Choroid plexus epithelial cell (primary cell): ENCODE measurements at places on chromosomes 1 and 21.

DNA sequence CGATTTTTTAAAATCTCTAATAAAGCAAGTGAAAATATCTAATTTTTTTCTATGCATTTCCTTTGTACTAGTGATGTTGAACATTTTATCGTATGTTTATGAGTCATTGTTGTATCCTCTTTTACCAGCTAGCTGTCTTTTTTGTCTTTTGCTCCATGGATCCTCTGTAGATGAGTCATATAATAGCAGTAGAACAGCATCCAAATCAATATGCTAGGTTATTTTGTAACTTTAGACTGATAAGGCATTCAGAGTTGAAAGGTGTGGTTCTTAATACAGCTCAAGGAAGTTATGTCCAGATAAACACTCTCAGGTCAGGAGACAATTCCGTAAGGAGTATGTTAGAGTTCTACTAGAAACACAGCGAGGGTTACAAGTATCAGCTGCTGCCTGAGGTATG is 31.9 kb downstream of the MAP10 start:
- peak; percentile 34 for DNase-seq

GRCh38 chr1:101728029-101728428 is 268.7 kb downstream of the OLFM3 start:
- DNase-seq = no peak

DNA sequence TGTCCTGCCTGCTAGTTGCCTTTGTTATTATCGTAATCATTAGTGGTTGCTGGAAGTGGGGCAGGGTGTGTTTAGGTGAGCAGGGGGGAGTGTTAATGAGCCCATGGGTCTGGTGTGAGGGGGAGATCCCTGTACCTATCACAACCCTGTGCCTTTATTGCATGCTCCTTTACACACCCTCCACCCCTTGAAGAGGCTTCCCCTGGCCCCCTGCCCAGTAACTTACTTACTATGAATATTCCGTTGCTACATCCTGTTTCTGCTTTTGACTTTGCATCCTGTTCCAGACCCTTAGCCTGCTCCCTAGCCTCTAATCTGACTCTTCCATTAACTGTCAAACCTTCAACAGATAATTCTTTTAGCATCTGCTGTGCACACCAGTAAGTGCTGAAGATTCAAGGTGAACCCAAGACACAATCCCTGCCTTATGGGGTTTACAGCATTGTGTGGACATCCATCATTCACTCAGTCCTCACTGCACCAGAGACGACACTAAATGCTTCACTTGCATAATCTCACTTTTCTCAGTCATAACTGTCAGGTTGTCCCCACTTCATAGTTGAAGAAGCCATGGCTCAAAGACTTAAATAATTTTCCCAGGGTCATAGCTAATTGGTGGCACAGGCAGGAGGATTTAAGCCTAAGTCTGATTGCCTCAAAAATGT is 47.9 kb downstream of the CDC7 start:
- DNase-seq = no peak

GRCh38 chr1:145784409-145784808 is 39.5 kb downstream of the RNF115 start:
- no peak for DNase-seq

- no peak for DNase-seq
These were observed 11.5 kb upstream of the BGLAP start for GRCh38 chr1:156230473-156230837.

DNA sequence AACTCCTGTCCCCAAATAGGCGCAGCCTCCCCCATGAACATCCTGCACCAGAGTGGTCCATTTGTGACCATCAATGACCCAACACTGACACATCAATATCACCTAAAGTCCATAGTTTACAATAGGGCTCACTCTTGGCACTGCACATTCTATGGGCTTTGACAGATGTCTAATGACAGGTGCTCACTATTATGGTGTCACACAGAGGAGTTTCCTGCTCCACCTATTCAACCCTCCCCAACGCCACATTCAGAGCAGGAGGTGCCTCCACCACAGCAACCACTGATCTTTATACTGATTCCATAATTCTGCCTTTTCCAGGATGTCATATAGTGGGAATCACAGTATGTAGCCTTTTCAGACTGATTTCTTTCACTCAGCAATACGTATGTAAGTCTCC is 24.2 kb downstream of the GNG4 start:
- no peak for DNase-seq

GRCh38 chr1:181936269-181936668 is 125.2 kb downstream of the ZNF648 start:
- DNase-seq = no peak

GRCh38 chr1:10864776-10865175 is 68.3 kb upstream of the CASZ1 start:
- no peak for DNase-seq

DNA sequence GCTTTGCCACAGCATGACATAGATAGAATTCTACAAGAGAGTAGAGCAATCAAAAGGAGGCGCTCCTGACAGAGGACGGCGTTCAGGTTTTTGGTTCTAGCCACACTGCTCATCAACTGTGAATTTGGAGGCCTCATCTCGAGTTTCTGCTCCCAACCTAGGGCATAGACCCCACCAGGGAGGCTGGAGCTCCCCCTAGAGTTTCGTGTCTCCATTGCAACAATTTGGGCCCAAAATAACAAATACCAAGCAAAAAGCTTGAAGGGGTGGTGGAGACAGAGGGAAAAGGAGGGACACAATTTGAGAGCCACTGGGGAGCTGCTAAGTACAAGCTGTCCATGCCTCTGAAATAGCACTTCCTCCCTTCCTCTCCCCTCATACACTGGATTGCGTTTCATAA is 297.0 kb downstream of the GPATCH2 start:
- DNase-seq = peak; percentile 21

GRCh38 chr1:116153692-116154031 is 42.5 kb downstream of the MAB21L3 start:
- no peak for DNase-seq

DNA sequence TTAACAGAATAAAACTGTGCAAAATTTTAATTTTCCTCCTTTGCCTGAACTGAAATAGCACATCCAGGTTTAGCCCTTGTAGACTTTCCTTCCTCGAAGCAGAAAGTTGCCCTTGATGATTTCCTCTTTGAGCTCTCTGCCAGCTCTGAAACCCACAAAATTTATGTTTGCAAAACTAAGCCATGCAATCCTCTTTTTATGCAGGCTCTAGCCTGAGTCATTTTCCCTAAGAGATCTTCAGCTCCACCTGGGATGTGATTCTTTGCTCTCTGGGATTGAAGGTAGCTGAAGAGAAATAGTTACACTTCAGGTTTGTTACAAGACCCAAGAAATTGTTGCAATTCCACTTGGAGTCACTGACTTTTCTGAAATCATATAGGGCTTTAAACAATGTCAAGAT is 1.4 kb upstream of the F3 start:
- DNase-seq = no peak

- no peak for DNase-seq
These were observed 316 bp downstream of the AP4B1 start for GRCh38 chr1:113904293-113904673.

DNA sequence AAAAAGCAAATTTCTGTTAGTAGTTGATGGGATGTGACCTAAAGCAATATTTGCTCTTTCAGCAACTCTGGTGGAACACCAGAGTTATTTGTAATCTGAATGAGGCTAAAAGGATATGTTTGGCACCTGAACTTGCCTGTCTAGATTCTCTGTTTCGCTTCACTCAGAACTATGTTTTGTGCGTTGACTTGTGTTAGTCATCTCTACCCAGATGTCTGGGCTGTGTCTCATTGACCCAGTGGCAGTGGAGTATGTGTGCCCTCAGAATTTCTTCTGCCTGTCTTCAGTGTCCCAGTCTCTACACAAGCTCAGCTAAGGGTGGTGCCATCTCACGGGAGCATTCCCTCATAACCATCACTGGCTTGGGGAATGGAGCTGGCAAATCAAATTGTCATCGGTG is 13.9 kb downstream of the KCNK1 start:
- no peak for DNase-seq

- no peak for DNase-seq
These were observed 94.1 kb upstream of the VANGL1 start for GRCh38 chr1:115547696-115548095.

GRCh38 chr1:107195476-107195875 is 54.6 kb downstream of the NTNG1 start:
- DNase-seq = no peak

DNA sequence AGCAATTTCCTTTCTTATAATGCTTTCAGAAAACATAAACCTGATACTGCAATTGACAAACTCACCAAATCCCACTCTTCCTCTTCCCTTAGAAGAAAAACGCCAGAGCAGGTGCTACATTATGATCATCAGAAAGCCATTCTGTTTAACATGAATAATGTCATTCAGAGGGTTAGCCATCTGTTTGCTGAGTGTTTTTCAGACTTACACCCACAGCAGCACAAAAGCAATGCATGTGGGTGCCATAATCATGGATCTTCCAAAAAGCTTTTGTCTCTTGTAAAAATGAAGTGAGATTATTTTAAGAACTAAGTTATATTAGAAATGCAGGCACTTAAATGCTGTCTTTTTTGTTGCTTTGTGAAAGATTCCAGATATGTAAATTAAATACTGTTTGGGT is 204.6 kb upstream of the TMPRSS15 start:
- DNase-seq = no peak

- DNase-seq = no peak
These were observed 9.5 kb downstream of the DPT start for GRCh38 chr1:168719306-168720111.

DNA sequence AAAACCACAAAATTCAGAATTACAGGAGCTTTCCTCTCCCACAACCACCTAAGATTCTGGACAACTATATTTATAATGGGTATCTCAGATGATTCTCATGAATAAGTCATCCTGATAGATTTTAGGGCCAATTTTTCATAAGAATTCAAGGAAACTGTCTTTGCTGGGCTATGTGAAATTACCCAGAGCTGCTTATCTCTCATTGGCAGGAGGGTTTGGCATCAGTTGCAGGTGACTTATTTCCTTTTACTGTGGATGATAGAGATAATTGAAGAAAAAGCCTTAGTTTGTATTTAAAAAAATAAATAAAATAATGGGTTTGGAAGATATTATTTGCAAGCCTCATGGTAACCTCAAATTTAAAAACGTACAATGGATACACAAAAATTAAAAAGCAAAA is 38.2 kb upstream of the WDR26 start:
- DNase-seq = no peak

DNA sequence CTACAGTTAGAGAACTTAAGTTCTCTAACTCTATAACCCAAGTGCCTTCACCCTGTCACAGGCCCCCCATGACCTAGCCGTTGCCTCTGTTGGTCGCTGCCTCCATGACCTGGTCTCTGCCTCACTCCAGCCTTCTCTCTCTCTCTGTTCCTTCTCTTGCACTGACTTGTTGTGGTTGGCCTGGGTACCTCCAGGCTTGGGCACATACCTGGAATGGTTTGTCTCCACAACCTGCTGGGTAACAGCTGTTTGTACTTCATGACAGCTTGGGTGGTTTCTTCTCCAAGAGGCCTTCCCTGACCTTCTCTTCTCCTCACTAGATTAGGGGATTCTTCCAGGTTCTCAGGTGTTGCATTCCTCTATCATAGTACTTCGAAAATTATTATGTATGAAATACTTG is 371.6 kb upstream of the USP24 start:
- DNase-seq = no peak

- no peak for DNase-seq
These were observed 5.5 kb upstream of the CD244 start for GRCh38 chr1:160868141-160868540.

- DNase-seq = no peak
These were observed at the start of the genes FBXO2 and FBXO44 for GRCh38 chr1:11654137-11654938. Gene FBXO2 (minus strand): TSS chr1:11654429. CDS start chr1:11654340, 89 bp downstream. Gene FBXO44 (plus strand): TSS chr1:11654877. CDS start chr1:11655836, 959 bp downstream.

GRCh38 chr1:206716870-206717673 is 32.4 kb downstream of the MAPKAPK2 start:
- DNase-seq = peak; percentile 50

DNA sequence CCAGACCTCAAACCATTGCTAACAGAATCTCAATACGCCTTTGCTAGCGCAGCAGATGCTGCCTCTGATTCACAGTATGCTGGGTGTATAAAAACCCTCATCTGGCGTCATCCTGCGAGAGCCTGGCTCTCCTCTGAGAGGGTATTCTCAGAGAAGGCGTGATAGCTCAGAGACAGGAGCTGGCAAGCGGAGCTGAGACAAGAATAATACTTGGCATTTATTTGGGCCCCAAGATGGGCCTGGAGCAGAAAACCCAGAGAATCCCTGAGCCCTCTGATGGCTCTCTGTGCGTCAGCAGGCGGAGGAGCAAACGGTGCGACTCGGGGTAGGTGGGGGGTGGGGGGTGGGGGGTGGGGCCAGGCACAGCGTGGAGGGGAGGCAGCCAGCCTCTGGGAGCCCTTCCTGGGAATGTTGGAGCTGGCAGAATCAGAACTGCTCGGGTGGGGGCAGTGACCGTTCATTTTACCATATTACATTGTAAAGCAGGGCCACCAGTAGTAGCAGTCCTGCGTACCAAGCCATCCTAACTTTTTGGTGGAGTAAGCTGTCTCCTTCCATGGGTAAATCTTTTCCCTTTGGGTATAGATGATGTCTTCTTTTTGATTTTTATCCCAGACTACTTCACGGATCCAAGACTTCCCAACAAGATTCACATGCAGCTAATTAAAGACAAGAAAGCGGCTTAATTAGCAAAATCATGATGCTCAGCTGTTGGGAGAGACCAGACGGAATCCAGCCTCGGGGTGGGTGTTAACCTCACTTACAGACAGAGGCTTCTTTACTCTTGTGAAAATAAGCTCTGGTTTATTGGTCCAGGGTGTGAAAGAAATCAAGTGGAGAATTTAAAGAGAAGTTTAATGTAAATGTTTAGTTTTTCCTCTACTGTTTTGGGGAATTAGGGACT is 7.1 kb downstream of the RIIAD1 start:
- DNase-seq = peak; percentile 39

DNA sequence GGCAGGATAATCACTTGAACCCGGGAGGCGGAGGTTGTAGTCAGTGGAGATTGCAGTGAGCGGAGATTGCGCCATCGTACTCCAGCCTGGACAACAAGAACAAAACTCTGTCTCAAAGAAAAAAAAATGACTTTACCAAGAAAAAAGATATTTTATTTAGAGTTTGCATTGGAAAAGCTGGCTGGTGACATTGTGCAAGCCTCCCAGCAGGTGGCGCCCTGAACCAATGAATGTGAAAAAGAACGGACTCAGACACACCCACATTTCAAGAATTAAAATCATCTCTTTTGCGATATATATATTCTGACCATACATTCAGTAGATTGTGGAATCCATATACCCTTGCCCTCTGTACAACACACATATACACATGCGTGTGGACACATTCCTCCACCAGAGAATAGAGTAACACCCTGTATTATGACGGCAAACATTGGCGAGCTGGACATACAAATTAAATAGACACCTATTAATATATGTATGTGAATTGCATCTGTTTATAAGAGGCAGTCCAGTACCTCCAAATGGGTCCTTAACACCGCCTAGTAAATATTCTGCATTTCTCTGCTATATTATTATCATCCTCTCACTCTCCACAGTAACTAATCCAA is 39.0 kb upstream of the CADM3 start:
- peak; percentile 78 for DNase-seq

GRCh38 chr1:160018347-160018746 is 13.4 kb downstream of the PIGM start:
- peak; percentile 14 for DNase-seq

GRCh38 chr1:234928642-234929041 is 200.0 kb downstream of the TOMM20 start:
- no peak for DNase-seq

- DNase-seq = no peak
These were observed 135.7 kb downstream of the PCP4 start for GRCh38 chr21:40002978-40003377.

GRCh38 chr1:94792473-94793295 is 27.5 kb upstream of the SLC44A3 start:
- peak; percentile 81 for DNase-seq
